ENCODE measurements at places on chromosomes 2 and 18.
A peak's percentile ranks its signal among the peaks of the same experiment; 100 is the strongest.

DNA sequence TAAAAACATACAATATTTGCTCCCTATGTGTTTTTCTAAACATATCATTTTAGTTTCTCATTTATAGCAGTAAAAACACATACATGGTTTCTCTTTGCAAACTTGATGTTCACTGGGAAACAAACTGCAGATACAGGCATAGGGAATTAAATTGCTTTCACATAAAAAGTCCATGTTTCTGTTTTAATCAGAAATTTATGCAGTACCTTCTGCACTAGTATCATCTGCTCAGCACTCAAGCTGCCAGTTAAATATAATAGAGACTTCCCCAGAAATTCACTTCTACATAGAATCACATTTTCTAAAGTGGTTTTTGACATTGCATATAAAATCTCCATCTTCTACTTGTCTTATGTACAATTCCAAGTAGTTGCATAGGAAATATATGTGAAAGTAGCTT, 1107.3 kb upstream of the NRXN1 start:
- DNase-seq, result no peak

DNA sequence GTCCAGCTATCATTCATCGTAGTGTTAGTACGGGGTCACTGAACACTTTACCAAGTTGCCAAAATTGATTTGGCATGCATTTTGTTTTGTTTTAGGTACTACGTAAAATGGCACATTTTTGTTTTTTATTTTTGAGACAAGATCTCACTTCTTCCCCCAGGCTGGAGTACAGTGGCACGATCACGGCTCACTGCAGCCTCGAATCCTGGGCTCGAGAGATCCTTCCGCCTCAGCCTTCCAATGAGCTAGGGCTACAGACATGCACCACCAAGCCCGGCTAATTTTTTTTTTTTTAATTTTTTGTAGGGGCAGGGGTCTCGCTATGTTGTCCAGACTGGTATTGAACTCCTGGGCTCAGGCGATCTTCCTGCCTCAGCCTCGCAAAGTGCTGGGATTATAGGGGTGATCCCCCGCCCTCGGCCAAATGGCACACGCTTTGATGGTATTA, 786 bp downstream of the TAF1B start:
- DNase-seq, result no peak

DNA sequence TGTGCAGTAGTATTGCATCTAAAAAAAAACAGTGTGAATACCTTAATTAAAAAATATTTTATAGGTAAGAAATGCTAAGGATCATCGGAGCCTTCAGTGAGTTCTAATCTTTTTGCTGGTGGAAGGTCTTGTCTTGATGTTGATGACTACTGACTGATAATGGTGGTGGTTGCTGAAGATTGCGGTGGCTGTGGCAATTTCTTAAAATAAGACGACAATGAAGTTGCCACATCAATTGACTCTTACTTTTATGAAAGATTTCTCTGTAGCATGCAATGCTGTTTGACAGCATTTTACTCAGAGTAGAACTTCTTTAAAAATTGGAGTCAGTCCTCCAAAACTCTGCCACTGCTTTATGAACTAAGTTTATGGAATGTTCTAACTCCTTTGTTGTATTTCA, 36.2 kb downstream of the GLS start:
- DNase-seq, result no peak

- DNase-seq, result no peak
These were observed 71.2 kb downstream of the BCL11A start for GRCh38 chr2:60482222-60482621.

DNA sequence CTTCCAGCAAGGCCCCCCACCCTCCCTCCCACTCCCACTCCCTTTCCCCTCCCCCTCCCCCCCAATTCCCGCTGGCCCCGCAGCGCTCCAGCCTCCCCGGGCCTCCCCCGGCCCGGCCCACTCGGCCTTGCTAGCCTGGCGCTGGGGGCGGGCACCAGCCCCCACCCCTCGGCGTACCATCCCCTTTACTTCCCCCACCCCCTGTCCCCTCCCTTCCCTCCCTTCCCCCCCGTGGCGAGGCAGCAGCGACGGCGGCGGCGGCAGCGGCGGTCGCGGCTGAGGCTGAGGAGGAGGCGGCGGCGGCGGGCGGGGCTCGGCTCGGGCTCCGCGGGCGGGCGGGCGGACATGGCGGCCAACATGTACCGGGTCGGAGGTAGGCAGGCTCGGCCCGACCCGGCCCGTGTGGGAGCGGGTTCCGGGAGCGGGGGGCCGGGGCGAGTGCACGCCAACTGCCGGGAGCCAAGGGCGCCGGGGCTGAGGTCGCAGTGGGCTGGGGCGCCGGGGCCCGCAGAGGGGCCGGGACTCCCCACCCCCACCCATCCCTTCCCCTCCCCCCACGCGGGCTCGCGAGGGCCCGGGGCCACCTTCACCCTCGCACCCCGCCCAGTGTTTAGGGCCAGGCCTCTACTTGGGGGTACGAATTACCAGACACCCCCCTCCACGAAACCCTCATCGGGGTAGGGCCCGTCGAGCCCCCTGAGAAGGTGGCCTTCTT, at the start of gene MTA3:
MTA3 (plus strand) TSS at position 232 of the 715 bp plus-strand sequence; CDS start at position 346, 114 bp downstream.
- DNase-seq, result no peak

DNA sequence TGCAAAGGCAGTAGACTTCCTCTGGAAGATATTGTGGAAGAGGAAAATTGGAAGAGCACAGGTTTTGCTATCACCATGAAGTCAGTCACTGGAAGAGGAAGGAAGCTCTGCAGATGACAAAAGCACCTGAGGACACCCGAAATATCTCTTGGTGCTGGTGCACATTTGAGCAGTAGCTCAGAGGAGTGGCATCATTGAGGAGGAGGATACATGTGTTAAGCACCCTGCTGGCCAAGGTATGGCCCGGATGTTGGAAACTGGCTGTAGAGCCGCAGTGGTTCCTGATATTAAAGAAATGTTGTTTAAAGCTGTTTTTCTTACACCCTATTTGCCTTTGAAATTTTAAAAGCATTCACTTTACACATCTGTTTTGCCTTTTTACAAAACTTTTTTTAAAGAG, 32.7 kb upstream of the SCYGR2 start:
- no peak for DNase-seq

DNA sequence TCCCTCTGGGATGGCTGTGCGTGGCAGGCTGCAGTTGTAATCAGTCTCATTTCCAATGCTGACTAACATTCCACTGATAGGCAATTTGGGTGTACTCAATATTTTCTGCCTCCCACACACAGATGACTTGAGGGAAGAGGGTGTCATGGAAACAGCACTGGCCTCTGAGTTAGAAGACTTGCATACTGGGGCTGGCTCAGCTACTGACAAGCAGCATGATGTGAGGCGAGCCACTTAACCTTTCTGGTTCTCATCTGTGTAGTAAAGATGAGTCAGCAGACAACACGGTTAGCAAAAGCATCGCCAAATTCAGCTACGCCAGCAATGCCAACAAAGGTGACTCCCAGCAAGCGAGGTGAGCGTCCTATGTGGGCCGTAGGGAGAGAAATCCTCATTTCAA, 73.5 kb downstream of the COLEC12 start:
- DNase-seq, result no peak

DNA sequence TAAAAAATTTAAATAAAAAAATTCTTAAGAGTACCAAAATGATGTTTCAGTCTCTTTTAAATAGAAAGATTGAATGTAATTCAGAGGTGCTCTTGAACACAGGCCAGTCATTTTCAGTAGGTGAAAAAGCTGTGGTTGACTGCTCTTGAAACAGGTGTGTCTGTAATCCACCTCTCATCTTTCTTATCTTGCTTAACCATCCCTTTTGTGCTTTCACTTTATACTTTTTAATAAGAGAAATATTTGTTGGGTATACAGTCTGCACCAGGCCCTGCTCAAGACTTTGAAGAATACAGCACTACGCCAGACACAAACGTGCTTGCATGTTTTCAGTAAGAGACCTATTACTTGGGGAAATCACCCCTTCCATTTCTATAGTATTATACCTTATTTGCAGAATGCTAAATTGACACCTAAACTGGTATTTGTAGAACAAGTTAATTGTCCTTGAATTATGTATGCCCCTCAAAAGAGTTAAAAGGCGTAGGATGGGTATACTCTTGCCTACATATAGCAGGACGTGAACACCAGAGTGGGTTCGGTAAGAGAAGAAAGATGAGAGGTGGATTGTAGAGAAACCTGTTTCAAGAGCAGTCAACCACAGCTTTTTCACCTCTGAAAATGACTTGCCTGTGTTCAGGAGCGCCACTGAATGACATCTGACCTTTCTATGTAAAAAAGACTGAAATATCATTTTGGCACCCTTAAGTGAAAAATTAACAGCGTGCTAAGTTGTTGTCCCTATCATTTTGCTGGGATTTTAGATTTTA, 4.0 kb upstream of the RTN4 start:
- DNase-seq, result no peak

GRCh38 chr2:26274058-26274613, 29.4 kb downstream of the HADHB start:
- DNase-seq, result peak; percentile 98

DNA sequence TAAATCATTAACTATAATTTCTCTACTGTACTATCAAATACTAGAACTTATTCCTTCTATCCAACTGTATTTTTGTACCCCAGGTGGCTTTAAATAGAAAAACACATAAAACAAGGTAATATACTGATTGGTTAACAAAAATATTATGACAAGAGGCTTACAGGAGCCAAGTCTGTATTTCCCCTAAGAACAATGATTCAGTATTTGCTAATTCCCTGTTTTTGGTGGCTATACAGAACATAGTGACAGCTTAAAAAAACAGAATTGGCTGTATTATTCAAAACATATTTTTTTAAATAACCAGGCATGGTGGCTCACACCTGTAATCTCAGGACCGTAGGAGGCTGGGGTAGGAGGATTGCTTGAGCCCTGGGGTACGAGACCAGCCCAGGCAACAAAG, 16.3 kb downstream of the RTN4 start:
- no peak for DNase-seq

- DNase-seq, result no peak
These were observed 755.4 kb upstream of the VRK2 start for GRCh38 chr2:57291209-57291608.

DNA sequence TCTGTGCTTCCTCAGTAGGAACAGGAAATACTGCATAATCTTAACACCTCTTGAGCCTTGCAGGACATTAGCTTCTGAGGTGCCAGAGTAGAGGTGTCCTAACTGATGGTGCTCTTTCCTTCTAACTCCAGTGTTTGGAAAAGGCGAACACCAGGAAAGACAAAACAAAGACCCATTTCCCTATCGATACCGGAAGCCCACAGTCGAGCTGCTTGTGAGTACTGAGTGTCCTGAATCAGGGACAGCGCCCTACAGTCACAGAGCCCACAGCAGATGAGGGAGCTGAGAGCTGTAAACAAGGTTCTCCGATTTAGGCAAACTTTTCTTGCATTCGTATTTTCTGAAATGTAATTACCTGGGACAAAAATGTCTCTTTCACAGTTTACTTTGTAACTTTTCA, 50.7 kb downstream of the SLC14A2 start:
- DNase-seq, result no peak

- DNase-seq, result no peak
These were observed 120.2 kb downstream of the CELF4 start for GRCh38 chr18:37445368-37445767.

- no peak for DNase-seq
These were observed 125.8 kb downstream of the TANC1 start for GRCh38 chr2:159094173-159094737.

GRCh38 chr18:36947820-36948348, 119.0 kb downstream of the KIAA1328 start:
- DNase-seq, result peak; percentile 2

- no peak for DNase-seq
These were observed 555.2 kb upstream of the FANCL start for GRCh38 chr2:58796239-58796910.

GRCh38 chr2:129193961-129194360, 785.5 kb upstream of the RAB6C start:
- no peak for DNase-seq

- no peak for DNase-seq
These were observed 68.3 kb downstream of the SPTBN1 start for GRCh38 chr2:54524226-54524991.

DNA sequence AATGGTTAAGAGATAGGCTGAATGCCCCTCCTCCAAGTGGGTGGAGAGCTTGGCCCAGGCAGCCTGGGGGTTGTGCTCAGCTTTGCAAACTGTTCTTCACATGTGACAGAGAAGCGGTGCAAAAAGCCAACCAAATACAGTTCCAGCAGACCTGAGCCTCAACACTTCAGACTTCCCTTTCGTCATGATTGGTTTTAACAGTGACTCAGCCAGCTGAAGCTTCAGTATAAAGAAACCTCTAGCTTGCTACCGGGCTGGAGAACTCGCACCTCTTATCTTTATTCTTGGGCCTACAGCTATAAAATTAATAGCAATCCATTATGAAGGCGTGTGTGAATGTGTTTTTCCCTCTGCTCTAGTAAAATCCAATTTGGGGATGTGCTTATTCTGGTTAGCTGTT, 20.0 kb downstream of the SETBP1 start:
- DNase-seq, result no peak

GRCh38 chr18:34709750-34710441, at the start of gene DTNA:
TSS of gene DTNA (plus strand) at chr18:34710298. CDS start at chr18:34755977, 45,679 bp downstream.
- DNase-seq, result peak; percentile 50

DNA sequence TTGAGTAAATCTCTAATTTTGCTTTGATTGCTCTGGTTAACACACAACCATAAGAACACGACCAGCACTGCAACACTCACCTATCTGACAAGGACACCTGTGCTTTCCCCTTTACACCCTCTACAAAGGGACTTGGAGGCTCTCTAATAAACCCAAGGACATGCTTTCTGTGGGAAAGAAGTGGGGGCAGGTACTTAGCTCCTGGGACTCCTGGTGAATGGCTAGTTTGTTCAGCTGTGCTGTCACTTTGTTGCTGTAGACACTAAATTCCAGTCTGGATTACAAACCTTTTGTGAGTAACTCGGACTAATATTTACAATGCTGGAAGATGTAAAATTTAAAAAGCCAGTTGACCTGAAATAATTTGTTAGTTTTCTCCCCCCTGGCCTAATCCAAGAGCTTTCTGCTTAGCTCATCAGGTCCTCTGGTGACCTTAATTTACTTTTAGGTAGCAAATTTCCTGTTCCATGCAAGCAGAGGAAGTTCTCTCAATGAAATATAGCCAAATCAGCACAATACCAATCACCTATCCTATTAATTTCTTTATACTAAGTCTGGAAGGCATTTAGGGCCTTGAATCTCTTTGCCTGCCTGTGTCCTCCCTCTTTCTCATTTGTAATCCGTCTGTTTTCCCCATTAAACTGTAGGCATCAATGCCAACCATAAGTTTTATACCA, 67.5 kb downstream of the PLCL1 start:
- DNase-seq, result no peak

- no peak for DNase-seq
These were observed 874.4 kb downstream of the SUCLG1 start for GRCh38 chr2:83584672-83585071.
